Right atrium auricular region (tissue), 2 donors: ENCODE measurements at places on chromosomes 3 and 15.

DNA sequence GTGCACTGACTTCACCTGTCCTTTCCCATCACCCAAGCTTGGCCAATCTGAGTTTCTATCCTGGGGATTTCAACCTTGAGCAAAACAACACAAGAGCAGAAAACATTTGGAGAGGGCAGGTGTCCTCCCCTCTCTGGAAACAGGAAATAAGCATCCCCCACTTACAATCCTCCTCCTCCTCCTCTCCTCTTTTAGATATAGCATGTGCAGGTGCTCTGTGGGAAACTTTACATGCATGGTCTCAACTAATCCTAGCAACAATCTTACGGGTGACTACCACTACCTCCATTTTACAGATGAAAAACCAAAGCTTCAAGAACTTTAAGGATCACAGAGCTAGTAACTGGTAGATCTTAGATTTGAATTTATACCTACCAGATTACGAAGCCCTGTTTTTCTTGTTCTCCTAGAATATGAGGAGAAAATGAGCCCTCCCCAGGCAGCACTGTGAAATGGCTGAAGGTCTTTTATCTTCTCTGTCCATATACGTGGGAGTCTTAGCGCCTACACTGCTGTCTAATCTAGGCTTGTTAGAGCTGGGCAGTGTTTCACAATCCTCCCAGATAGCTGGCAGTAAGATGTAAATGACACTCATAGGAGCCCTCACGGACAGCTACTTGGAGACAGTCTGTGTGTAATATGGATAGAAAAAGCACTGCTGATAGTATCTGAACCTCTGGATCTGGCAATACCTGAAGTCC, 301.2 kb upstream of the PROK2 start:
- DNase-seq, result no peak

DNA sequence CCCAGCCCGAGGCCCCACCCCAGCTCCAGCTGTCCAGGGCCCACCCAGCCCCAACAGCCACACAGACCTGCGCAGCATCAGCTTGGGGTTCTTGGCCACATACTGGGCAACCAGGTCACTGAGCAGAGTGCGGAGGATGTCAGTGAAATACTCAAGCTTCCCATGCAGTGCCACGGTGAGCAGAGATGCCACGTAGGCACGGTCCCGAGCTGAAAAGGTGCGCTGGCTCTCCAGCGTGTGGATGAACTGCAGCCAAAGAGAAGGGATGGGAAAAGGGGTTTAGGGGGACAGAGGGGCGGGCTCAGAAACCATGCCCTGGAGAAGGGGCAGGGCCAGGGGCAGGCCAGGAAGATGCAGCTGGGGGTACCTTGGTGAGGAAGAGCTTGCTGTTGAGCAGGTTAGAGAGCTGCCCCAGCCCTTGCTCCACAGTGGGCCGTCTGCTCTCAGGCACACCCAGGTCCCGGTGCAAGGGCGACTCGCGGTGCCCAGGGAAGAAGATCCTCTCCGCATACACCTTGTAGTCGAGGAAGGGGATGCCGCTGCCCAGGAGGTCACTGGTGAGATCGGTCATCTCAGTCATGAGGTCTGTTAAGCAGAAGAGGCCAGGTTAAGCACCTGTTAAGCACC, 17.4 kb downstream of the PLXNB1 start:
- DNase-seq, result no peak

- DNase-seq, result no peak
Observed at GRCh38 chr15:31869686-31870307, 160.5 kb upstream of the CHRNA7 start.

- DNase-seq, result no peak
Observed at GRCh38 chr3:98626151-98626550, 32.7 kb upstream of the CPOX start.

DNA sequence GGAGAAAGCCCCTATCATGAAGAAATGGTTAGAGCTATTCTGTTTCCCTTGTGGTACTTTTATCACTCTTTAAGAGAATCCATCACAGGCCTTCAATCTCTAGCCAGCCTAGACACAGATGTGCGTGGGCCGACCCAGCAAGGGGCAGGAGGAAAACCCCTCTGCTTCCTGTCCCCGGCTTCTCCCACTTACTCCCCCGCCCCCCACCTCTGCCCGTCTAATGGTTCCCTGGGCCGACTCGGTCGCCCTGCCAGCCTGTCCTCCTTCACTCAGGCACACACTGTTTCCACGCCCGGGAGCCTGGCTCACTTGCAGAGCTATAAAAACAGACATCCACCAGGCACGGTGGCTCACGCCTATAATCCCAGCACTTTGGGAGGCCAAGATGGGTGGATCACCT, 58.3 kb upstream of the TFRC start:
- DNase-seq, result no peak

- no peak for DNase-seq
Observed at GRCh38 chr3:175270866-175271265, 411.7 kb downstream of the NAALADL2 start.

DNA sequence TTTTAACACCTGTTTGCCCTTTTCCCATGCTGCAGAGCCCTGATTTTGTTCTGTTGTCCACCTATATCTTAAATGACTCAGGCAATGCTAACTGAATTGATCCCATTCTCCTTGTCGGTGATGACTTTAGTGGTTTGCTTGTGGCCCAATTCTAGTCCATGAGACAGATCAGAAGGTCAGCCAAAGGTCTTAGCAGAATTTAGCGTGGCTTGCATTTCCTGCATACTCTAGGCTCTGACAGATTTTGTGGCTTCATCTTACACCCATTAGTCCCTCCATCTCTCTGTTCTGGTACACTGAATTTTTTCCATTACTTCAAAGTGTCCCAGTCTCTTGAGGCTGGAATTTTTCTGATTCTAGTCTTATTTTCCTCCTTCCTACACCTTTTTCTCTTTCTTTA, 161.9 kb downstream of the STAC start:
- DNase-seq, result no peak

- no peak for DNase-seq
Observed at GRCh38 chr3:177335728-177336127, 138.4 kb upstream of the TBL1XR1 start.

- no peak for DNase-seq
Observed at GRCh38 chr3:147640781-147641180, 231.6 kb downstream of the ZIC1 start.

- no peak for DNase-seq
Observed at GRCh38 chr3:134754768-134755559, 40.1 kb upstream of the EPHB1 start.

DNA sequence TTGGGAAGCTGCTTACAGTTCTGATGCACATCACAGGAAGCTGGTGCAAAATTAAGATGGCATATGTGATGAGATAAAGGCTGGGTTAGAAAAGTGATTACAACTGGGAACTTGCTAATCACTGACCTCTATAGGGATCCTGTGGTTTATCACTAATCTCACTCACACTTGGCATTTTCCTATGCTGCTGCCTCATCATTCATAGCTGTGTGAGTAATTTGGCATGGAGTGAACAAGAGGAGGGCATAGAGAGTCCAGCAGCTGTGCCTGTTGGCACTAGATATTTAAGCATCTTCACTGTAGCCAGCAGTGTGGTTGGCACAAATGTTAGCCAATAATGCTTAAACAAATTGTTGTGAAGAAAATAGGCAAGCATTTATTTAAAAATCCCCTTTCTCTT, 217.7 kb upstream of the CGNL1 start:
- DNase-seq, result no peak

DNA sequence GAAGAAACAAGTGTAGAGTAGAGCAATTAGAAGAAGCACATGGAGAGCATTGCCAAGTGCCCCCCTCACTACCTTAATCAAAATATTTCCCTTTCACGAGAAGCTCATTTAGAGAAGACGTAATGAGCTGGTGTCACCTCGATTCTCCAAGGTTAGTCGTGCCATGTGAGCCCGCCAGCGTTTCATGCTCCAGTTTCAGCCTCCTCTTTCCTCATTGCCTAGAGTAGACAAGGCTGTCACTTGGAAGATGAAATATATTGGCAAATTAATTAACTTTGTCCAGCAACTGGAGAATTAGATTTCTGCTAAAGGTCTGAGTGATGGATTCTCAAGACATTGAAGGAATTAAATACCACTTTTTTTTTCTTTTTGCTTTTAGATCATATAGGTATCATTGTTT, 399.6 kb downstream of the TUSC7 start:
- no peak for DNase-seq

DNA sequence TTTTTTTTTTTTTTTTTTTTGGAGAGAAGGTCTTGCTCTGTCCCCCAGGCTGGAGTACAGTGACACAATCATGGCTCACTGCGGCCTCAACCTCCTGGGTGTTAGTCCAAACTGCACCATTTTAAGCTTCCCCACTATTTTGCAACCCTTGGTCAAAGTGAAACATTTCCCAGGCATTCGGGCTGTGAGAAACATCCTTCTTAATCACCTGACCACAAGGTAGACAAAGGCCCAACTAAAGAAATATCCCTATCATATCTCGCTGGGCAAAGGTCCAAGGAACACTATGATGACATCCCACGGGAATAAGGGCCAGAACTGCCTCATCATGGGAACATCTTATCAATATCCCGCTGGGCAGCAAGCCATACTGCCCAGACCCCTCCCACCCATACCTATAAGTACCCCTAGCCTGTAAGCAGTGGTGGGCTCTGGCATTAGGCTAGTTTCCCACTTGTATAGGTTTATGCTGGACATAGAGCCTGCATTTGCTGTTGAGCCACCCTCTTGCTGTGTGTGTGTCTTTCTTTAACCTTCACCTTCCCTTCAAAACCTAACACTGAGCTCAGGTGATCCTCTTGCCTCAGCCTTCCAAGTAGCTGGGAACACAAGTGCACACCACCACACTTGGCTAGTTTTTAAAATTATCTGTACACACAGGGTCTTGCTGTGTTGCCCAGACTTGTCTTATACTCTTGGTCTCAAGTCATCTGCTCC, 95.2 kb downstream of the SEMA5B start:
- no peak for DNase-seq

DNA sequence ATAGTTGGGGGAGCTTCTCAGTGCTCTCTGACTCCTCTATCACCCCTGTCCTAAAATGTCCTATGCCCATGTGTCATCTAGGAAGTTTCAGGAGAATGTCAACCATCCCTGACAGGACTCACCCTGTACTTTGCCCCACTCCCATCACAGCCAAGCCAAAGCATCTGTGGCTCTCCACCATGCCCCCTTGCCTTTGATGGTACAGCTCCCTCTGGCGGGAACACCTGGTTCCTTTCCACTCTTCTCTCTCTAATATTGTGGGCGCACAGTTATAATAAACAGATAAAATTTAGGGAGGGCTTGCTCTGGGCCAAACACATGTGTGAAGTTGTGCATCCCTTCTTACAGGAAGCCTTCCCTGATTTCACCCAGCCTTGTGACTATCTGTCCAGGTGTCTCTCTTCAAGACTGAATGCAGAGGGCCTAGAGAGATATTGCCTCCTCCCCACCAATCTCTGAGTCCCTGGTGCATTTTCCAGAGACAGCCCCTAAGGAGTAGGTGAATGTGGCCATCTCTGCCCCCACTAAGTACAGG, 62.8 kb downstream of the ISG20 start:
- no peak for DNase-seq

GRCh38 chr15:79831604-79832003, 65.2 kb downstream of the MTHFS start:
- no peak for DNase-seq

DNA sequence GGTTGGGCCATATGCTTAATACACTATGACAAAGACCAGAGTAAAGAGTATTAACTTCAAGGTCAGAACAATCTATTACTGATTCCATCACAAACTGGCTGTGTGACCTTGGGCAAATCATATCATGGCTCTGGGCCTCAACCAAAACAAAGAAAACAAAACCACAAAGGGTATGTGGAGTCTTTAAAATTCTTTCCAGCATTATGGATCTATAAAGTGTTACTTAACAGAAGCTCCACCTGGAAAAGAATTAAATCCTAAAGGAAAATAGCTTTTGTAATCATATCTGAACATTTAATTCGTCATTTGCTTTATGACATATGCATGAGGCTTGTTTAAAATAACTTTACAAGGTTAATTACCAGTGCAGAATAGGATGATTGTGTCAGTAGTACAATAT, 265.5 kb downstream of the SATB1 start:
- DNase-seq, result no peak

GRCh38 chr3:37511463-37511920, 337.1 kb upstream of the LRRFIP2 start:
- DNase-seq, result peak; percentile 66
